Effector memory CD4-positive, alpha-beta T cell (primary cell): ENCODE measurements at places on chromosomes 11 and 22.
A peak's percentile ranks its signal among the peaks of the same experiment; 100 is the strongest.

- DNase-seq, result no peak
Observed at GRCh38 chr22:28259774-28260312, 340.8 kb upstream of the PITPNB start.

DNA sequence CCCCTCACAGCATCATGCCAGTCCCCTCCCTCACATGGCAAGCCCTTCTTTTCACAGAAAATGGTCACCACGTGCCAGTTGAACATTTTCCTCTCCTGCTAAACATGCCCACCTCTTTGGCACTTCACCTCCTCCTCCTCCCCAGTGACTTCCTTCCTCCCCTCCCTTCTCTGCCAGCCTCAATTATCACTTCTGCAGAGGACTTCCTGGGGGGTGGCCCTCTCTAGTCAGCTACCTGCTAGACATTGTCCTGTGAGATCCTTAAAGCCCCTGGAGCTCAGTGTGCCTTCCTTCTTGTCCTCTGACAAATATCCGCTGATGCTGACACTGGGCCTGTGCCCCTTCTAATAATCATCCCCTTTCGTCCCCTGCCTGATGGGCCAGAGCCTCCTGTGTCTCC lies 43.2 kb upstream of the E2F8 start:
- no peak for DNase-seq

- DNase-seq, result no peak
Observed at GRCh38 chr22:39984746-39985145, 10.0 kb upstream of the FAM83F start.

DNA sequence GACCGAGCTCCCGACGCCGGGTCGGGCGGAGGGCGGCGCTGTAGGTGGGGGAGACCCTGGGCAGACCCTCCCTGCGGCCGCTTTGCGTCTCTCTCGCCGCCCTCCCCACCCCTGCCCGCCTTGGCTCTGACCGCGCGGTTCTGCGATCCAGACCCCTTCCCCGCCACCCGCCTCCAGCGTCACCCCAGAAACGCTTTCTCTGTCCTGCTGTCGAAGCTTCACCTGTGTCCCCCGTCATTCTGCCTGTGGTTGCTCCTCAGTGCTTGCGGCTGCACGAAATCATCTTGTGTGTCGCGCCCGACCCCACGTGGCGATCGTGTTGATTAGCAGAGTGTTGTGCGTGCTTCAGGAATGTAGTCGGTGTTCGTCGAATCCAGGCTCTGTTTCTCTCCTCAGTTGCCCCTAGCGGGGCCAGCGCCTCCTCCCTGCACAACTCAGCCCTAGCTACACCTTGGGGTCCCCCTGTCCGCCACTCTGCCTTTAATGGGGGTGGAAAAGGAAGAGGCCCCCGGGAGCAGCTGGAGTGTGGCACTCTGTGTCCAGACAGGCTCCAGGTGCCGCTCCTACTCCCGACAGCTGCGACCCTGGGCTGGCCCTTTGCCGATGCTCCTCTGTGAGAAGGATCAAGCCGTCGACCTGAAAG lies 851 bp downstream of the PTDSS2 start:
- DNase-seq, result peak; percentile 73

GRCh38 chr22:20156611-20157429 lies 6.0 kb upstream of the CCDC188 start:
- peak; percentile 76 for DNase-seq

DNA sequence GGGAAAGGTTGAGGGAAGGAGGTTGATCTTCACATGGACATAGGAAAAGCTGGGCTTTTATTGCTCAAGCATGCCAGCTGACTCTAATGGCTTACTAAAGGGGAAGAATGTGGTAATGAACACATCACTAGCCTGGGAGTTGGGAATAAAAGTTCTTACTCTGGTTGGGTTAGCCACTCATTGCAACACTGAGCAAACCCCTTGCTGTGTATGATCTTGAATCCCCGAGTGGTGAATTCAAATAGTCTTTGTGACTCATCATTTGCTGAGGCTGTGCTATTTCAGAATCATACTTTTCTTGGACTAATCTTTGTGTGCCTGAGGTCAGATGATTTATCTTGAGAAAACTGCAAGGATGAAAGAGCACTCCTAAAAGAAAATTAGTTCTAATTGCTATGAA lies 304.1 kb upstream of the ANO5 start:
- no peak for DNase-seq

GRCh38 chr11:31412946-31413345 lies 43.3 kb downstream of the DNAJC24 start:
- DNase-seq, result no peak

- no peak for DNase-seq
Observed at GRCh38 chr11:126354631-126355323, 709 bp upstream of the ST3GAL4 start.

DNA sequence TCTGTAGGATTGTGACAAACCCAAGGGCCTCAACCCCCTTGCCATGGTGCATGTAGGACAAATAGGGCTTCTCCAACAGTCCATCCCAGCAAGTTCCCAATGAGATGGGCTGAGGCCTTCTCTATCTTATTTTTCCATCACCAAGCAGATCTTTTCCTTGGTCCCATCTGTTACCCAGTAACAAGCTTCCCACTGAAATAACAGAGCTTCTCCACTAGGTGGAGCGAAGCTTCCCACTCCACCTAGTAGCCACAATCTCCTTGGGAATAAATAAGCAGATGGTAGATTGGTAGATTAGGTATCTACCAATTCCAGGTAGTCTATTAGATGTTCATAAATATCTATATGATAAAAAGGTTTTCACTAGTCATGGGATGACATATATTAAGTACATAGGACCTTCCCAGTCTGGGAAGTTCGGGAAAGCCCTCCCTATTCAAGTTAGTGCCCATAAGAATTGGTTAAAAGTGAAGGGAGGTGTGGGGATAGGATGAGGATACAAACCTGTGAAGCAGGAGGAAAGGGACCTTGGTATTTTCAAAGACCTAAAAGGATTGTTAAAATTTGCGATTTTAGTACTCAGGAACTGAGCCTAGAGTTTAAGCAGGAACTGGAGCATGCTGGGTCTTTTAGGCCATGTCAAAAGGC lies 5.9 kb upstream of the OR52L1 start:
- no peak for DNase-seq

DNA sequence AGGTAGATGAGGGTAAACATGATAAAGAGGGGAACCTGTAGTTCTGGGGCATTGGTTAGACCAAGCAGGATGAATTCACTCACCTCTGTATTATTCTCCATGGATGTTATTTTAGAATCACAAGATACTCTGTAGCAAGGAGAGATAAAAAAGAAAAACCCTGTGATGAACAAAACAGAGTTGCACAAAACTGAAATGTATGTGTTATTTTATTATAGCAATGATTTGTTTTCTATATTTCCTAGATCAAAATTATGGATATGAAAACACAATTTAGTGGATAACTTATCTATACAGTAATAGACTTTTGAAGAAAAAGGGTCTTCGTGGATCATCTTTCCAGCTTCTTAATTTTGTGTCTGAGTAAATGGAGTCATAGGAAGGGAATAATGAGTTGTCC lies at the start of gene OR5B17:
OR5B17 (minus strand) TSS at position 101 of the 400 bp plus-strand sequence; CDS start at position 101, 0 bp downstream.
- DNase-seq, result no peak

GRCh38 chr11:33040862-33041453 lies 1.6 kb downstream of the TCP11L1 start:
- no peak for DNase-seq

GRCh38 chr22:38041760-38042487 lies 15.3 kb upstream of the PICK1 start:
- DNase-seq, result no peak

DNA sequence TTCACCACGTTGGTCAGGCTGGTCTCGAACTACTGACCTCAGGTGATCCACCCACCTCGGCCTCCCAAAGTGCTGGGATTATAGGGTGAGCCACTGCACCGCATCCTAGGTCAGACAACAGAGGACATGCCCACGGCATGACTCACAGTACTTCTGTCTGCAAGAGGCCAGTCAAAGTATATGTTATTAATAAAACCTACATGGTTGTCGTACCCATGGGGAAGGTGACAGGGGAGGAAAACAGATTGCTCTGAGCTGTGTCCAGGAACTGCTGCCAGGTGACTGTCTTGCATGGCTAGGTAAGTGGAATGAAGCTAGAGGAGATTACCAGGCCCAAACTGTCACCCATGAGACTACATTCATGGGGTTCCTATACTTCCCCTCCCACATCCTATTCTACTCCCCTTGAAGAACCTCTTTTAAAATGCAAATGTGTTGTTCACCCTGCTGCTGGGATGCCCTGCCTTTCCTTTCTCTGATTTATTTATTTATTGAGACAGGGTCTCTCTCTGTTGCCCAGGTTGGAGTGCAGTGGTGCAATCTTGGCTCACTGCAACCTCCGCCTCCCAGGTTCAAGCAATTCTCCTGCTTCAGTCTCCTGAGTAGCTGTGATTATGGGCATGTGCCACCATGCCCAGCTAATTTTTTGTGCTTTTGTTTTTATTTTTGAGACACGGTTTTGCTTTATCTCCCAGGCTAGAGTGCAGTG lies 2.0 kb upstream of the NLRX1 start:
- no peak for DNase-seq

- no peak for DNase-seq
Observed at GRCh38 chr11:12685229-12685628, 11.0 kb downstream of the TEAD1 start.

DNA sequence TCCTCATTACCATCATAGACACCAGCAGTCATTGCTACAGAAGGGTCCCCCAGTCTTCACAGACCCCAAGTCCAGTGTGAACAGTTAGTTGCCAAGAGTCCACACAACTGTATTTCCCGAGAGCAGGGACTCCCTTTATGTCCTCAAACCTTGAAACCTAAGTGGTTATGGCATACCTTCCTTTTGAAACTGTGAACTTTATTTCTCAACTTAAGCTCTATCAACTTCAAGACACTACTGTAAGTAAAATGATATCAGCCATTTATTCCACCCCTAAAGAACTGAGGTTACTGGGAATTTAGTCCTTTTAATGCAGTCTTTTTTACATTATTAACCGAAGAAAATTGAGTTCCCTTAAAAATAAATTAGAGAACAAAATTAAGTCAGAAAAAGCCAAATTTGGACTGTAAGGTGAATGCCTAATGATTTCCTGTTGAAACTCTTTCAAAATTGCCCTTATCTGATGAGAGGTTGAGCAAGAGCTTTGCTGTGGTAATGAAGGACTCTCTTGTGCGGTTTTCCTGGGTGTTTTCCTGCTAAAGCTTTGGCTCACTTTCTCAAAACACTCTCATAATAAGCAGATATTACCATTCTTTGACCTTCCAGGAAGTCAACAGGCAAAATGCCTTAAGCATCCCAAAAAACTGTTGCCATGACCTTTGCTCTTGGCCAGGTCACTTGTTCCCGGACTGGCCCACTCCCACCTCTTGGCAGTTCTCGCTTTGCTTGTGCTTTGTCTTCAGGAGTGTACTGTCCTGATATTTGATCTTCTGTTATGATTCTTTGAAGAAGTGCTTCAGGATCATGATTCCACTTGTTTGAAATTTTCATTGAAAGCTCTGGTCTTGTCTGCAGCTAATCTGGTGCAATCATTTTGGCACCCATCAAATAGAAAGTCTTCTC lies 765.4 kb upstream of the ANO3 start:
- no peak for DNase-seq

- DNase-seq, result no peak
Observed at GRCh38 chr11:64879244-64879900, 951 bp upstream of the EHD1 start.

DNA sequence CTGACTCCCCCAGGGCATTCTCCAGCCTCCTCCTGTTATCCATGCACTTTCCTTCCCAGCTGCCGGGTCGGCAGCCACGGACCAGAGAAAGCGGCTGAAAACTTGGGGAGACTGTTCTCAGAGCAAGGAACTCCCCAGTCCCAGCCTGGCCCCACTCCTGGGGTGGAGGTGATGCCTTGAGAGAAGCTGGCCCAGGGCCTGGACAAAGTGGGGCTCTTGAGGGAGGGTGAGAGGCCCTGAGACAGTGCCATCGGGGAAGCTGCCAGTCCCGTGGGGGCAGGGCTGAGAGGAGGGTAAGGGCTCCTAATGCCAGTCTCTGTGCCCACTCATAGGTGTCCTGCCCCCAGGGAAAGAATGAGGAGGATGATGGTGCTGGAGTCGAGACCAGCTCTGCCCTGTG lies 53.8 kb downstream of the FLRT1 start:
- DNase-seq, result no peak

DNA sequence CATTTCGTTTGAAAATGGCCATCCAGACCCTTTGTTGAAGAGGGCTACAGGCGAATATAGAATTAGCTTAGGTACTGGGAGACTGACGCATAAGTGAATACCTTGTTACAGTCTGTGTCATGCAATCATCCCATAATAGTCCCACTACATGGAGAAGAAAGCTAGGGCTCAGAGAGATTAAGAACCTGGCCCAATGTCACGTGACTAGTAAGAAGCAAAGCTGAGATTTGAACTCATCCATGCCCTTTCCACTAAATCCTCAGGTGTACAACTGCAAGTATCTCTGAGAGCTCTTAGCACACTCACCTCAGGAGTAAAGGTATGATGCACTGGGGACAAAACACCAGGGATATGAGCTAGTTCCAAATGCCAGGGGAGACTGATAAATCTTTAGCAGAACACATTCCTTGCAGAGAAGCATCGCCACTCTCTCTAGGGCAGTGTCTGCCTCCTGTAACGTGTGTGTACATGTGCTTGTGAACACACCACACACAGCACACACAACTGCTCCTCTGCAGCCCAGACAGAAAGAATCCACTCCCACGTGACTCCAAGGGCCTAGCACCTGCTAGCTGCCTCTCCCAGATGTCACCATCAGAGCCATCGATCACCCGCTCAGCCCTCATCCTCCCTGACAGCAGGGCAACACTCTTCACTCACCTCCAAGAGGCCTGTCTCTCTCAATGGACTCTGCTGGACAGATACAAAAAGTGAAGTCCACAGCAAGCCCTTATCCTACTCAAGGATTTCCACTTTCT lies 402.8 kb downstream of the NXPE2 start:
- no peak for DNase-seq

DNA sequence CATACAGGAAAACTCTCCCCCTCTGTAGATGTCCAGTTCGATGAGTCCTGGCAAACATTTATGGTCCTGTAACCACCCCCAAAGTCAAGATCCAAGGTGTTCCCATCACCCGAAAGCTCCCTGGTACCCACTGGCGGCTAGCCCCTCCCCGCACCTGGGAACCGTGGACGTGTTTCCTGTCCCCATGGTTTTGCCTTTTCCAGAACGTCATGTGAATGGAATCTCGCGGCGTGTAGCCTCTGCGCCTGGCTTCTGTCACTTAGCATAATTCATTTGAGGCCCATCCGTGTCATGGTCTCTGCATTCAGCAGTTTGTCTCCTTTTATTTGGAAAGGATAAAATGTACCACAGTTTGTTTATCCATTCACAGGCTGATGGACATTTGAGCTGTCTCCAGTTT lies 106.3 kb downstream of the KCNQ1 start:
- DNase-seq, result no peak

GRCh38 chr11:23212807-23213206 lies 352.5 kb upstream of the CCDC179 start:
- DNase-seq, result no peak

- no peak for DNase-seq
Observed at GRCh38 chr11:75496305-75496752, 29.4 kb downstream of the GDPD5 start.

- DNase-seq, result no peak
Observed at GRCh38 chr11:12725863-12726682, 51.9 kb downstream of the TEAD1 start.

- DNase-seq, result no peak
Observed at GRCh38 chr11:6682591-6682935, 577 bp downstream of the MRPL17 start.
